ENCODE measurements at places on chromosomes 1 and 21.

DNA sequence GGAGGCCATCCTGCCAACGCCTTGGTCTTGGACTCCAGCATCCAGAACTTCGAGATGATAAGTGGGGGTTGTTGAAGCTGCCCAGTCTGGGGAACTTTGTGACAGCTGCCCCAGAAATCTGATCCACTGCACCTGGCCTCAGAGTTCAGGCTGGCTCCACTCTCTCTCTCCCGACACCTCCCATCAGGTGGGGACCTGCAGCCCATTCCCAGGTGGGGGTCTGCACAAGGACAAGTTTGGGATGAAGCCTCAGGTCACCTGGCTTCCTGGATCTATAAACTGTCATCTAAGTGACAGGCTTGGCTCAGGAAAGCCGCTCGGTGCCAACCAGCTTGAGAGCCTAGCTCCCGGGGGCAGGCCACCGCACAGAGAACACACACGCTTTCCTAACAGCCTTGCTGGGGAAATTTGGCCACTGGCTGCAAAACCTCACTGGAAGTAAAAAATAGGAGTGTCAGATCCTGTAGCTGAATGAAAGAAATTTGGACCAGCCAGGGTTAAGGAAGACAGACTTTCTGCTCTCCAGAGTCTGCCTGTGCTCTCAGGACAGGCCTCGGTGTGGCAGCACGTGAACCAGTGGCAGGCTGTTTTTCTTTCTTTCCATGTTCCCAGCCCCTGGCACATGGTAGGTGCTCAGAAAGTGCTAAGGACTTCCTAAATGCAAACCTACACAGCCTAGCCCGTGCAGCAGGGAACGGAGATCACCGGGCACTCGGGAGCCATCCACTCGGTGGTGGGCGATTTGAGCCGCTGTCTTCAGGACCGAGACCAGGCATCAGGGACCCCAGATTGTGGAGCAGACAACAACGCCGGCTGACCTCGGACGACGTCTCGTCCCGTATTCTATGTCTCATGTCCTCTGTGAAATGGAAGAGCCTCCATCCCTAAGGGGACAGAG, 42.6 kb upstream of the LBR start:
- DNase-seq, result no peak

DNA sequence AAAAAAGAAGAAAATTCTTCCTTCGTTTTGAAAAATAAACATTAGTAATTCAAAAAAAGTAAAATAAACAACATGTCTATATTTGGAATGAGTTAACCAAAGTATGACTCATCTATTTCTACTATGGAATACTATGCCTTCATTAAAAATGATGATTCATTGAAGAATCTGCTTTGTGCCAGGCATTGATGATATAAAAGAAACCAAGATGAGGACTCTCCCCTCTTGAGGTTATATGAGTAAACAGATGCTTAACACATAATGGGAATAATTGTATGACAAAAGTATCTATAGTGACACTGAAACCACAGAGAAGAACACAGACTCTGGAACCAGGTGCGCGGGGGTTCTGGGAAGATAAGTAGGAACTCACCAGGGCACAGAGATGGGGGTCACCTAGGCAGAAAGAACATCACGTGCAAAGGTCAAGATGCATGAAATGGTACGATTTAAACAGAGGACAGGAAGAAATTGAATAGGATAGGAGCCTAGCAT, 18.8 kb downstream of the ELF3 start:
- DNase-seq, result no peak

- no peak for DNase-seq
Observed at GRCh38 chr21:41562101-41563000, 54.4 kb upstream of the TMPRSS2 start.

GRCh38 chr1:7551442-7551841, 219.7 kb upstream of the VAMP3 start:
- DNase-seq, result no peak

GRCh38 chr1:224828691-224829090, 100.8 kb upstream of the DNAH14 start:
- DNase-seq, result no peak

DNA sequence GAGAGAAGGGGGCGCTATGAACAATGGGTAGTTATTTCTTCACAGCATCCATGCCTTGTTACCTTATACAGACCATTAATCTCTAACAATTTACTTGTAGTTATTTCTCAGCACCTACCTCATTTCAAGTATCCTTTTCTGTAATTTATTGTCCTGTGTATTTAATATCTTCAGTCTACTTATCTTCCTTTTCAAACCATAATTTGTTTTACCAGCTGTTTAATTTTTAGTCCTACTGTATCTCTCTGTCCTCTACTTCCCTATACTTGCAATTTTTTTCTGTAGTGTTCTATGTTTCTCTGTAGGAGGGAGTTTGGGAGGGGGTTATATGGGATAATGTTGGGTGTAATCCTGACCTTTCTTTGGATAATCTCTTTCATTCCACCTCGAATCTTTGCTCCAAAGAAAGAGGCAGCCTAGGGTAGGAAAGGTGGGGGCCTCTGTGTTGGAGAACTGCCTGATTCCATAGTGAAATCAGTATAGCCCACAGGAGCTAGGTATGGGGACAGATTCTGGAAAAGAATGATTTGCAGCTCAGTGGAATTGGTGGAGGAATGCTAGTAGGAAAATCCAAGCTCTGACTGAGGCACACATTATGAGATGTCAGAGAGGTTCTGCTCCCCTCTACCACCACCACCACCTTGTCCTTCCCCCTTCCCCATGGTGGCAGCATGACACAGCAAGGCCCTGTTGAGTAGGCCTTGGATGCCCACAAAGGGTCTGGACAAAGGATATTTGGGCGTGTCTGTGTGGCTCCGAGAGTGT, 642 bp downstream of the MLLT11 start:
- DNase-seq, result no peak

DNA sequence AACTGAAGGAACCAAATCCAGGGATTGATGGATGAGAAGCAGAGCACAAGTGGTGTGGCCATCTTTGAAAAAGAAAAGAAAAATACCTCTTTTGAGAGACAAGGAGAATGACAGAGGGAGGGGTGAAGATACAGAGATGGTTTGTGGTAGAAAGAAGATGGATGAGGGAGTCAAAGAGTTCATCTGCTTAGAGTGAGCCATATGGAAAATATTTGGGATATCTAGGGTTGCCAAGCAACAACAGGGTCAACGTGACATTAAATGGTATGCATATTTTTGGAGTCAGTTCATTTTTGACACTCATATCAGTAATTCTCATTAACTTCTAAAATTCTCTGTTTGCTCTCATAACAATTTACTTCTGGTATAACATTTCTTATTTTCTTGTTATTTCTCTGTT, 50.7 kb downstream of the MACF1 start:
- DNase-seq, result no peak

- DNase-seq, result no peak
Observed at GRCh38 chr1:207744000-207744534, 7.8 kb upstream of the CD46 start.

- no peak for DNase-seq
Observed at GRCh38 chr1:94675373-94675772, 133.8 kb upstream of the F3 start.

DNA sequence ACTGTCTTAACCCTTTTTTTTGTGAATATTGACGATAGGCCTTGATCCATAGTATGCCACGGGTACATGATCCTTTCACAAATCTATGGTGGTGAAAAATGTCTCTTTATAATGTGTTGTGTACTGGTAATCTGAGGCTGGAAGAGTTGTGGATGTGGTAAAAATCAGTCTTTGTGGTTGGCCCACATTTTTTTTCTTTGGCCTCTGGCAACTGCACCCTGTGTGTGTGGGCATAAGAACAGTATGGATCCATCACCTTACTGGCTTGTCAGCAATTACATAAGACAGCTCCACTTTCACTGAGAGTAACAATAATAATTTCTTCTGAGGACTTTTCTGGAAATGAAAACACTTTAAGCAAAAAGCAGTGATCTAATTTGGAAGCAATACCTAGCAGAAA, 101.6 kb downstream of the GABPA start:
- no peak for DNase-seq

GRCh38 chr1:159088546-159089183, 12.1 kb upstream of the AIM2 start:
- DNase-seq, result no peak

GRCh38 chr1:1181129-1181937, 7.7 kb downstream of the TTLL10 start:
- DNase-seq, result peak; percentile 9

DNA sequence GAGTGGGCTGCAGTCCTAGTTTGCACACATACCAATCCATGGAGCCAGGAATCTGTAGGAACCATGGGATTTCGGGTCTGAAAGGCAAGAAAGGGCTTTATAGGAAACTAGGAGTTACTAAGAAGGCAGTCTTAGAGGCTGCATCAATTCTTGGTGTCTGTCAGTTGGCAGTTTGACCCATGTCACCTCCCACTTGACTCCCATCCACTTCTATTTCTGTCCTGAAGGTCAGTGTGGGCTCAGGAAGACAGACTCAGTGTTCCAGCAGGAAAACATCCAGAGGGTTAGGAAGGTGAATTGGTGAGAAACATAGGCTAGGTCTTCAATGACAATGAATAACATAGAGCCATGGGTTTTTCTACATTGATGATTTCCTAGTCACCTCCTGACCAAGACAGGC, 4.0 kb downstream of the CYP4A11 start:
- no peak for DNase-seq

GRCh38 chr1:226779561-226779960, 40.5 kb upstream of the ITPKB start:
- DNase-seq, result no peak

DNA sequence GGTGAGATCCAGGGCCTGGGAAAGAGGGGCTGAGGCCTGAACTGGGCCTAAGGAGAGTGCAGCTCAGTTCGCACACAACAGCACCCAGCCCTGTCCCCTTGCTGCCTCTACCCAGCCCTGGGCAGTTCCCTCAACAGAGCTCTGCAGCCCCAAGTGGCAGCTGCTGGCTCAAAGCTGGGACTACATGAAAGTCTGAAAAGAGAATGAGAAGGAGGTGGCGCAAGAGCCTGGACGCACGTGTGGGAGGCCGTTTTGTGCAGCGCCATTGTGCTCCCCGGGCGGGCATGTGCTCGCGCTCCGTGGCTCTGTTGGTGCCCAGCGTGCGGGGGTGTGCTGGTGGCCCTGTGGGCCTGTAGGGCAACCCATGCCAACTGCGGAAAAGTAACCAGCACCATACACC, 10.3 kb downstream of the GPR37L1 start:
- DNase-seq, result no peak

- DNase-seq, result no peak
Observed at GRCh38 chr1:100943533-100943932, 47.6 kb downstream of the SLC30A7 start.

DNA sequence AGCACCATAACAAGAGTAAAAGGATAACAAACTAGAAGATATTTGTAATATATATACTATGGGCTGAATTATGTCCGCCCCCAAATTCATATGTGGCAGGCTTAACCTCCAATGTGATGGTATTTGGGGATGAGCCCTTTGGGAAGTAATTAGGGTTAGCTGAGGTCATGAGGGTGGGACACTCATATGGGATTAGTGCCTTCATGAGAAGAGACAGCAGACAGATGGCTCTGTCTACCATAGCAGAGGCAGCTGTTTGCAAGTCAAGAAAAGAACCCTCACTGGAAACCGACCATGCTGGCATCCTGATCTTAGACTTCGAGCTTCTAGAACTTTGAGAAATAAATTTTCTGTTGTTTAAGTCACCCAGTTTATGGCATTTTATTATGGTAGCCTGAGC, 303.6 kb downstream of the LMO4 start:
- DNase-seq, result no peak

DNA sequence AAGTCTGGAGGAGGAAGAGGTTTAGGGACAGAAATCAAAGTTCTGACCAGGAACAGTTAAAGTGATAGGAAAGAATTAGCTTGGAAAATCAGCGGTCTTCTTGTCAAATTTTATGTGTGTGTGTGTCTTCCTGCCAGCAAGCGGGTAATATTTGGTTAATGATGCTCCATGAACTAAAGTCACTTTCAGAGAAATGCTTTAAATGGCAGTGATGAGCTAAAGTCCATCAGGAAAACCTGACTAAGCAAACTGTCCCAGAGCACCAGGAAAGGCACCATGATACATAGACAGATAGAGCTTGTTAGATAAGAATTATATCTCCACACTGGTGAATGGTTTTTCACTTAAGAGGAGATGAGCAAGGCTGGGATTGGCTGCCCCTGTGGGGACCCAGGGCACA, 10.0 kb upstream of the CDC14A start:
- no peak for DNase-seq

DNA sequence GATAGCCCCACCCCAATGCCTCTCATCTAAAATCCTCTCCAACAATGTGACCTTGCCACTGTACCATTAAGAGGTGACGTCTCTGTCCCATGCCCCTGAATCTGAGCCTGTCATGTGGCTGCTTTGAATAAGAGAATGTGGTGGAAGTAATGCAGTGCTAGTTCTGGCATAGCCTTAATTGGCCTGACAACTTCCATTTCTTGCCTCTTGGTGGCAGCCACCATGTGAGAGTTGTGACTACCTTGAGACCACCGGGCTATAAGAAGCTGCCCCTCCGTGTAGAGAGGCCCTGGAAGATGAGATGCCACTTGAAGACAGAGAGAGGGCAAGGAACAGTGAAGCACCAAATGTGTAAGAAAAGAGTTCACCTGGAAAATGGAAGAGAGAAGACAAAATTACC, 95.4 kb downstream of the POFUT2 start:
- DNase-seq, result no peak

DNA sequence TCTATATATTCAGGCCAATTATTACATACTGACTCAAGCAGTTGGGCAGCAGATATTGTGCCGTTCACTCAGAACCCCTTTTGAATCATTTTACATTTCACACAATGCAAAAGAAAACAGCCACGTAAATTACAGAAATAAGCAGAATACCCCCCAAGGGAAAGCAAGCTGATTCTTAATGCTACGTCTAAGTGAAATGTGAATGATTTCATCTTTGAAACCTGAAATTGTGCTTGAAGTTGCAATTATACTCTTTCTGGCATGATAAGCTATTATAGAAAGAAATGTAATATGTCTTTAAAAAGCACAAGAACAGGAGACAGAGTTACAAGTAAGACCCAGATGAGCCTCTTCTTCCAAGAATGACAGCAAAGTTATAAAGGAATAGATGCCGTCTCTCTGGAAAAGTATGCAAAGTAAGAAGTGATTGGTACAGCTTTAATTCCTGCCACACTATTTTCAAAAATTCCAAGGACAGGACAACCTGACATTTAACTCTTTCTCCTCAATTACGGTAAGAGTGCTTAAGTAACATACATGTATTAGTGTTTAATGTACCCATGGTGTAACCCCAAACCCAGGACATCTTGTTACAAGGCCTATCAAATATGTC, 891.5 kb upstream of the ADGRL2 start:
- DNase-seq, result no peak

DNA sequence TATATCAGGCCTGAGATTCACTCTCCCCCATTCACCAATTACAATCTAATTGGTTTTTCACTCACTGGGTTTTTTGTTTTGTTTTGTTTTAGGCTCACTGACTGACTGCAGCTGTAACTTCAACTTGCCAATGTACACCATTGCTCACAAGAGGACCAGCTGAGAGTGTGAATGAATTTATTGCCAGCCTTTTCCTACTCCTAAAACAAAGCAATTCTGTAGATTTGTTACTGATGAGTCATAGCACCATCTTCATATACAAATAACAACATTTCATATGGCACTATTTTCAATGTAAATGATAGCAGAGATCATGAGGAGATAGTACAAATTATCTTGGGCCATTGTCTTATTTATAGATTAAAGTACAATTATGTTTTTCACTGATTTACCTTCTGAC, 76.0 kb upstream of the DPYD start:
- no peak for DNase-seq

GRCh38 chr1:176744142-176744541, 281.2 kb downstream of the PAPPA2 start:
- no peak for DNase-seq
